Activated CD4-positive, alpha-beta T cell treated with anti-CD3 and anti-CD28 coated beads for 48 hours (primary cell): ENCODE measurements at places on chromosomes 12 and 14.

GRCh38 chr12:32025906-32026305 lies 66.7 kb downstream of the RESF1 start:
- DNase-seq, result peak; percentile 67

GRCh38 chr12:10941916-10942607 lies 3.0 kb upstream of the TAS2R14 start:
- no peak for DNase-seq

DNA sequence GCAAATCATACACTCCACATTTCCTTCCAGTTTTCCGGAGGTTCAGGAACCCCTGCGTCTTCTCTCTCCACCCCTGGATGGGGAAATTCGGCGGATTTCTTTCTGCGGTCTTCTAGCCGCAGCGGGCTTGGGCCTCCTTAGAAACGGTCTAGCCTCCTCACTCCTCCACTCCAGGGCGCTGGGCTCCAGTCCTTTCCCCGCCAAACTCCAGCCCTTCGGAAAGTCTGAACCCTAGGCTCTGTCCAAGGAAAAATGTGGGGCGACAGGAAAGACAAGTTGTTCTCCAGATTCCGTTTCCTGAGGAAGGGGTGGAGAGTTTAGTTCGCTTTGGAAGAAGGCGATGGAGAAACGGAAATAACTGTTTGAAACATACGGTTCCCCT lies 1.4 kb upstream of the HOXC10 start:
- no peak for DNase-seq

- DNase-seq, result no peak
These were observed 24.1 kb upstream of the INSM2 start for GRCh38 chr14:35509846-35510245.

GRCh38 chr12:26058308-26058707 lies 66.5 kb downstream of the BHLHE41 start:
- no peak for DNase-seq

GRCh38 chr14:29222671-29223268 lies 456.2 kb downstream of the FOXG1 start:
- no peak for DNase-seq

DNA sequence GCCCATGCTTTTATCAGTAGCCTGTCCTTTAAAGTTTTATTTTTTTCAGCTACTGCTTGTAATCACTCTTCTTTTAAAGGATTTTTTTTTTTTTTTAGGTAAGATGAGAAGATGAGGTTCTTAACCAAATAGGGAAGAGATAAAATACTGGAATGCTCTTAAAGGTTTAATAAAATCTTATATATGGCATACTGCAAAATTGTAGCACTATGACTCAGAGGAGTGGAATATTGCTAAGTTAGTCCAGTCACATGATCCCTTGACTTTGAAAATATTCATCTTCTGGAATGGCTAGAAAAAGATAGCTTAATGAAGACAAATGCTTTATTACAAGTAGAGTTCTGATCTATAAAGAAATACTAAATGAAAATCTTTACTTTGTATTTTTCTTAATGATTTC lies 116.6 kb downstream of the NAV3 start:
- DNase-seq, result no peak

DNA sequence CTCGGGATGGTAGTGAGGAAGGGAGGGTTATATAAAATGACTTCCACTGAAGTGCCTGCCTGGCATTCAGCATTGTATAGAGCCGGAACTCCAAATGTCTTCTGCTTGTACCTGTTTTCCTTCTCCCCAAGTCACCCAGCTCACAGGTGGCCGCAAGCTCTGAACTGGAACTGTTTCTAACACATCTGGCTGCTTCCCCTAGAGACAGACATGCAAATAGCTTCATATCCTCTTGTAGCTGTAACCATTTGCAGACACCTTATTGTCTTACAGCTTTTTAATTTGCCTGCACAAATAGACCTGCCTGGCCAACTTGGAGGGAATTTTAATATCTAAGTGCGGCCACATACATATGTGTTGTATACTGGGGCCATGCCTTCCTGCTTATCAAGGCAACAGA lies 126.0 kb downstream of the CHST11 start:
- DNase-seq, result no peak

DNA sequence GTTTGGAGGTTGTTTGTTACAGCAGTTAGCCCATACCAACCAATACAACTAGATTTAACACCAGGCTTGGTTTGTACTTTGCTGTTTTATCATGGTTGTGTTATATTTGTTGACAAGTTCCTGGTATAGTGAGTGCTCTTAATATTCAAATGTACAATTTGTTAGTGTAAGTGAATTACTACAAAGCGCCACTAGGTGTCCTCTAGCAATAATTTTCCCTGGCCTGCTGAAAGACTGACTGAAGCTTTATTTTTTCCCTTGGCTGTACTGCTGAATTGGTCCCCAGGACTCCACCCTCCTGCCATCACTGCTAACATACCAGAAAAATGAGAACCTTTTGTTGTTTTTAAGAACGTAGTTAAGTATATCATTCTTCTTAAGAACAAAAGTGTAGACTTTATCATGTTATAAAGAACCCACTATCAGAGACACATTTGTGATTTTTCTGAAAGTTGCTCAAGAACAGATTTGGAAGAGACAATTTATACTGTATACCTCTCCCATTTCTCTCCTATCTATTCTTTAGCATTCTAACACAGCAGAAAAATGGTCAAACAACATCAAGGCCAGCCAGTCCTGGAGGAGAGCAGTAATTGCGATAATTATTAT lies 75.3 kb upstream of the FAR2 start:
- DNase-seq, result no peak

DNA sequence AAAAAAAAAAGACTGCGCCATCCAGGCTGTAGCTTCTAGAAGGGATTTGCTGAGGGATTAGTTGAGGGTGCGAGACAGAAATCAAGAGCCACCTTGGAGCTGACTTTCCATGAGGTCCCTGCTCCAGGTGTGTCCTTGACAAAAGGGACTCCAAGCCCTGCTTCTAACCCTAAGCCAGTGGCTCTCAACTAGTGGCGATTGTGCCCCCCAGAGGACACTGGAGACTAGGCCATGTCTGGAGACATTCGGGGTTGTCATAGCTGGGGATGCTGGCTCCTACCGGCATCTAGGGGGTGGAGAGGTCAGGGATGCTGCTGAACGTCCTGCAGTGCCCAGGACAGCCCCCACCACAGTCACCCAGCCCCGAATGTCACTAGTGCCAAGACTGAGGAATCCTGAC lies 40.6 kb downstream of the SPRING1 start:
- DNase-seq, result peak; percentile 14

GRCh38 chr12:27973487-27973890 lies 956 bp upstream of the PTHLH start:
- DNase-seq, result no peak

DNA sequence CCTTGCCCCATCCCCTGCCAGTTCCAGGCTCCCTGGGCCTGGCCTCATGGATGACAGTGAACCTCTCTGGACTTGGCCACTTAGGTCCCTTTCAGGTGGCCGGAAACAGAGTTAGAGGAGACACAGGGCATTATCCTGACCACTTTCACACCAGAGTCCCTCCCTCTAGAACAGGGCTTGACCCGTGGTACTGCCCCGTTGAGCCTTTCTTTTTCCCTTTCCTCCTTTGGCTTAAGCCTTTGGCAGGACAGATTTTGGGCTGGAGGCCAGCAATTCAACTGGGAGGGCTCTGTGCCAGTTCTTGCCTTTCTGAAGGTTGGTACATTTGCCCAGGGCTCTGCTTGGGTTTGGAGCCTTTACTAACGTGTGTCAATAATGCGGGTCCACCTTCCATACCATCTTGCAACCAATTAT lies 22.8 kb downstream of the TPCN1 start:
- no peak for DNase-seq

- no peak for DNase-seq
These were observed 112.7 kb downstream of the PLXNC1 start for GRCh38 chr12:94261119-94261518.

GRCh38 chr14:63499701-63500250 lies 43.4 kb downstream of the PPP2R5E start:
- DNase-seq, result no peak

- no peak for DNase-seq
These were observed 160.1 kb downstream of the NUAK1 start for GRCh38 chr12:105978686-105979085.

DNA sequence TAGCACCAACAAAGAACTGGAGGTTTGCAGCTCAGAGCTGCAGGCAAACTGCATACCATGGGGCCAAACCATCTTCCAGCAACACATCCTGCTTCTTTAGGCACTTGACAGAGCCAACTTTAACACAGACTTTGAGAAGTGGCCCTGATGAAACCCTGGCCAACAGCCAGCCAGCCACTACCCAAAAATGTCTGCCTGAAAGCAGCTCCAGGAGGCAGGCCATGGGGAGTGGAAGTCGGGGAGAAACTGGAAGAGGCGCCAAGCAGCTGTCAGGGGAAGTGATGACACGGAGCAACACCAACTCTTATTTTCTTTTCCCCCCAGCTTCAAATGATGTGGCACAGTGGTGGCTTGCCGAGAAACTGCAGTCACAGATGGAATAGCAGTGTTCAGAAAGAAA lies 110.9 kb upstream of the PLXNC1 start:
- DNase-seq, result no peak

DNA sequence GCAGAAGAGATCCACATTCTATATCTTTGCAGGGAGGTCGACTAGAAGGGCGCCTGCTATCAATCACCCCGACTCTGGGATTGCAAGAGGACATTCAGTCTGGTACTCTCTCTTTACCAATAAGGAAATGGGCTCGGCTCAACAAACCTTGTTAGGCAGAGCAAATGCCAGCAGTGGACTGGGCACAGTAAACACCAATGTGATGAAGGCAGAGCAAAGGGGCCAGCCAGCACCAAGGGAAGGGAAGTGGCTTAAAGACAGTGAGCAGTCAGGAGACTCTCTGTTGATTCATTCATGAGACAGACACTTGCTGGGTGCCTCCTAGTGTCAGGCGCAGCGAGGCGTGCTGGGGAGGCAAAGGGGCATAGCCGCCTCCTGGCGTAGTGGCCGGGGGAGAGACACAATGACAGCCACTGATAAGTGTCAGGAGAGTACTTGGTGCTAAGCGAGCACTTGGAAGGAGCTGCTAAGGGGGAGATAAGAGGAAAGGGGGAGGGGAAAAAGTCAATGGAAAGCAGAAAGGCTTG lies 34.1 kb downstream of the TMCC3 start:
- no peak for DNase-seq

DNA sequence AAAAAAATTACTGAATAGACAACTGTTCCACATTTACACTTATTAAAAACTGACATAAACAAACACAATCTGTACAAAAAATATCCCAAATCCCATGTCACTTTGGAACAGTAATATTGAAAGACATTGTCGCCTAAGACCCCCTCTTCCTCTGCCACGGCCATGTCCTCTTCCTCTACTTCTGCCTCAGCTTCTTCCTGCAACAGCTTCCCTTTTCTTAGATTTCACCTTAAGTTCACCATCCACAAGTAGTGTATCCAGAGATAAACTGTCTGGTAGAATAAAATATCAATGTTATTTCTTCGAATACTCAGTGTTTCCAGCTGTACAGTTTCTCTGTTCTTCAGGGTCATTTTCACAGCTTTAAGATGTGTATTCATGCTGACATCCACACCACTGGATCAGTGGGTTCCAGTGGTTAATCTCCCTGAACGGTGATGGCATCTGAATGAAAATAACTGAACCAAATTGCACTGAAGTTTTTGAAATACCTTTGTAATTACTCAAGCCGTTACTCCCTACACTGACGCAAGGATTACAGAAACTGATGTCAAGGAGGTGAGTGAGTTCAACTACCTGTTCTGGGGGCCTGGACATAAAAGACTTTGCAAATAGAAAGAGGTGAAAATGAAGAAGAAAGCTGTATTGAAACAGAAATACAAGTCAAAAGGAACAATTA lies 208.5 kb downstream of the C12orf50 start:
- DNase-seq, result no peak

DNA sequence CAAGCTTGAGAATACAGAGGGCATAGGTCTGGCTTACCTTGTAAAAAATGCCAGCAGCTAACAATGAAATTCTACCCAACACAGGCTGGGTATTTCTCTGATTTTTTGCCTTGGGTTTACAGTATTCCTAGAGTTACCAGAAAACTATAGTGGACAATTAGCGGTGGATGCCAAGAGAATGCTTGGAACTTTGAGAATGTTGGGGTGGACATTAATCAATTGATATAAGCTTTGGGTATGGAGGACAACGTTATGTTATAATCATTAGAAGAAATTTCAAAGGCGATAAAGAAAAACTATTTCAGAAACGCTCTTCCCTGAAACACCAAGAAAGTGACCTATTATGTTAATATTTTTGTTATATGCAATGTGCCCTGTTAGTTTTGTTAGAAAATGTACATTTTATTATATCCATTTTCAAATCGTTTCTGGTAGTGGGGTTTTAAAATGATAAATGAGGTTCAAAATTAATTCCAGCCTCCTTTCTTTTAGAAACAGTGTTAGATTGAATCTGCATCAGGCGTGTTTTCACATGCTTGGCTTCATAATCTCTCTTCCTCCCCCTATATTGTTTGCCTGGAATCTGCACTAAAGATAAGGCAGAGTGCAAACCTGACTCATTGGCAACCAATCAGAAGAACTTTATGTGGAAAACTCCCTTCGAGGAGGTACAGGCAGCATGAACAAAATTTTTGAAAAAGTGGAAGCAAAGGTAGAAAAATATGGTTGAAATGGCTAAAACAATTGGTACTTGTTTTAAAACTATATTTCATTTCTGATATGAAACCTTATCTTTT lies 1.4 kb upstream of the PTPRQ start:
- no peak for DNase-seq

DNA sequence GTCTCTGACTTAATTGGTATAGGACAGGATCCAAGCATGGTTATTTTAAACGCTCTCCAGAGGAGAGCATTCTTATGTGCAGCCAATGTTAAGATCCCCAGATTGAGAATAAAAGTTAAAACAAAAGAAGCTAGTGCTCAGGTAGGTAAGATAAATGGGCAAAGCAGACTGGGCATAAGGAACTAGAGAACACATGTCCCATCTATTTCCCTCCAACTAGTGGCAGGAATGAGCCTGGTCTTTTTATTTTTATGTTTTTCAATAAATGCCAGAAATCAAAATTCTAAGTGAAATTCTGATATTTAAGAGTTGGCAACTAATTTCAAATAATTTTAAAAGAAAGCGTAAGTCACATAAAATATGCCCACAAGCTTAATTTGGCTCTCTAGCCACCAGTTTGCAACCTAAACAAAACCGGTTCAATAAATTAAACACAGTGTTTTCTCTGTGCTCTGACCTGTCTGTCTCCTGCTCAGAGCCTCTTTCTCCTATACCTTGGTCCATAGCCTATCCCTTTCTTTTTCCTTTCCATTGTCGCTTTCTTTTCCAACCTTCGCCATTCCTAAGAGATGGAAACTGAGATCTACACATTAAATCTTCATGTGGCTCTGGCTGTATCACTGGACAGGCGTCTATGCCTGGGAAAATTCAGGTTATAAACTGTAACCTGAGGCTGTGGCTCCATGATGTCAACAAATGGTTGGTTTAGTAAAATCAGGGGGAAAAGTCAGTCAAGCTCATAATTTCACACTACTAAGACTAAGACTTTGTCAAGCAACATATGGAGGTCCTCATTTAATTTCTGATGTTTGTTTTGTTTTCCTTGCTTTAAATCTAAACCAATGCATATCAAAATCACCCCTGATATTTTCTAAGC lies 5.5 kb downstream of the SLC38A1 start:
- DNase-seq, result no peak

DNA sequence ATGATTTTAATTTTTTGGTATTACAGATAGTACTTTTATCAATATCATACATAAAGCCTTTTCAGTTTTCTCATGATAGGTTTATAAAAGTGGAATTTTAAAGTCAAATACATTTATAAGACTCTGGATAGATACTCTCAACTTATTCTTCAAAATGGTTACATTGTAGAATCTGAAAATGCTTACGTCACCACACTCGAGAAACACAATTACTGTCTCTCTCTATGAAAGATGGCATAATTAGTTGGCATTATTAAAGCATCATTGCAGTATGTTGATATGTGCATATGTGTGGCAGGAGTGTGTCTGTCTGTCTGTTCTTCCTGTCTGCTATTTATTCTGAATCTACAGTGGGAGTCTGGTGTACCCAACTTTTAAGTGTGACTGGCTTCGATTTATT lies 397.1 kb downstream of the SNAPC1 start:
- no peak for DNase-seq
